ENCODE measurements at places on chromosomes 5 and 9.

- no peak for DNase-seq
Measured at GRCh38 chr9:28471261-28471660, 898.0 kb upstream of the C9orf72 start.

DNA sequence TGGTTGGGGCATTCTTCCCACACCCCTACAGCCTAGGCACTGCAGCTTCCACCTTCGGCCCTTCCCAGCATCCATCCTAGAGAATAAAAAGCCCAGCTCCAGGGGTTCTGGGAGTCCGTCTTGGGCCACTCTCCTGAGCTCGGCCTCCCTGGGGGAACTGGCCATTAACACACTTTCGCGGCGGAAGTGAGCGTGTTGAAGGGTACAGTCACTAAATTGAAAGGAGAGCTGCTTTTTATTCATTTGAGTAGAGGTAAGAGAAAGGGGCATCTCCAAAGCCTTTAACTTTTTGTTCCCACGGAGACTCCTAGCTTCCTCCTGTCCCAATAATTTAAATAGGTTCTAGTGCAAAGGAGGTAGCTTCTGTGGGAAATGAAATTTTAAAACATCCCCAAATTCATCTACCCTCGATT lies 31.0 kb upstream of the NFIB start:
- DNase-seq = no peak

DNA sequence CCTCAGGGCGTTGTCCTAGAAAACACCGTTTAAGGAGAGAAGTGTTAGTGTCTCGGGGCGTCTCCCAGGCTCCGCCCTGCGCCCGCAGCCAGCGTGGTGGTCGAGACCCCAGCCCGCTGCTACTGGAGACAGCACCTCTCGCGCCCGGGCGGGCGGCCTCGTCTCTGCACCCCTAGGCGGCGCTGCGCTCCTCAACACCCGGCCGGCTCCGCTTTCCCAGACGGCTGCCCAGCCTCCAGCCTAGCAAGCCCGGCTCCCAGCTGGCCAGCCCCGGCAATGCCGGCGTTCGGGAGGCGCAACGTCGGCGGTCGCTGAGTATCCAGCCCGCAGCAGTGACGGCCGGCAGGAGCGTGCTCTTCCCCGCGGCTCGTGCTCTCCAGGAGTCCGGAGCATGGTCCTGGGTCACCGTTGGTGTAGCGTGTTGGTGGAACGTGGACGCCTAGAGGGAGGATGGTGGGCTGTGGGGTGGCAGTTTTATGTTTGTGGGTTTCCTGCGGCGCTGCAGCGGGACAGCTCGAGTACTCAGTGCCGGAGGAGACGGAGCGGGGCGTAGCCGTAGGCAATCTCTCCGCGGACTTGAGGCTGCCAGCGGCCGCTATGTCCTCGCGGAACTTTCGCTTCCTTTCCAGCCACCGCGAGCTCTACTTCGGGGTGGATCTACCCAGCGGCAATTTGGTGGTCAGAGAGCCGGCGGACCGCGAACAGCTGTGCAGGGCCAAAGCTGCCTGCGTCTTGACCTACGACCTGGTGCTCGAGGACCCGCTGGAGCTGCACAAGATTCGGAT lies 536 bp downstream of the PCDHAC1 start:
- DNase-seq = peak; percentile 73

GRCh38 chr5:79122973-79123372 lies 11.4 kb downstream of the BHMT start:
- DNase-seq = no peak

- DNase-seq = no peak
Measured at GRCh38 chr5:55104036-55104772, 1.8 kb downstream of the GZMA start.

- DNase-seq = peak; percentile 2
Measured at GRCh38 chr9:75490326-75490725, 400.1 kb upstream of the PCSK5 start.

Data from midbrain (tissue), 1 donor.